ENCODE measurements at places on chromosomes 13 and 19.

DNA sequence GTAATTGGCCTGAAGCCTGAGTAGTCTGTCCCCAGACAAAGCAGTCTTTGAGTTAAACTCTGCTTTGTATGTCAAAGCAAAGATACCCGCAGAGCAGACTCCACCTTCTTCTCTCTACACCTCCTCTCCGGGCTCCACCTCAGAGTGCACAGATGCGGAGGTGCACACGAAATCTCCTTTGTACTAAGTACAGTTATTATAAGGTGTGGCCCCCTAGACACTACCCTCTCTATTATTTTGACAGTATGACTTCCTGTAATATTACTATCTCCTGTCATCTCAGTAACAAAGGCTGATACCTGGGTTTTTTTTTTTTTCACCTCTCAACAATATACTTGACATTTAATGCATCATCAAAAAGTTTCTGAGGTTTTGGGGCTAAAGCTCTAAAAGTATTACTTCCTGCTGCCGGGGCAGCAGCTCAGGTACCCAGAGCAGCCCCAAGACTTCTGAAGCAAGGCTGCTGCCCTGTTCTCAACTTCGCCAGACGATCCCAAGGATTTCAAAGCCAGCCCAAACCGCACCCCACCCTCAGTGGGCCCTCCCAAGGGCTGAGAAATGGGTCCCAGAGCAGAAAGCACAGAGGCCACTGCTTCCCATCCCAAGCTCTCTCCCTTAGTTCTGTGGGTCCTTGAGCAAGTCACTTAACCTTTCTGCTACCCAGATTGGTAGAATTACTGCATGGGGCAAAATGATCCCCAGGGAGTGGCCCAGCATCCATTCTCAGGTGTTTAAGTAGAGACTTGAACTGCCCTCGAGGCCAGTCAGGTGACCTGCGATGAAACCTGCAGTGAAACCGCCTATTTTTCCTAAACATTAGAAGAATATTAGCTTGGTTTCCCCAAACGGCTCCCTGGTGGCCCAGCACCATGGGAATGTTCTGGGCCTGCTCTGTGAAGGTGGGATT, 180.6 kb downstream of the FOXO1 start:
- DNase-seq = no peak

DNA sequence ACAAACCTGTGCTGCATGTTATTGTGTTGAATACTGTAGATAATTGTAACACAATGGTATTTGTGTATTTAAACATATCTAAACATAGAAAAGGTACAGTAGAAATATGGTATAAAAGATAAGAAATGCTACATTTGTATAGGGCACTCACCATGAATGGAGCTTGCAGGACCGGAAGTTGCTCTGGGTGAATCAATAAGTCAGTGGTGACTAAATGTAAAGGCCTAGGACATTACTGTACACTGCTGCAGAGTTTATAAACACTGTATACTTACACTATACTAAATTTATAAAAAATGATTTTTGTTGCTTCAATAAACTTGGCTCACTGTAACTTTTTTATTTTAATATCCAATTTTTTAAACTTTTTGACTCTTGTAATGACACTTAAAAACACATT, 34.4 kb downstream of the LMO7 start:
- DNase-seq = no peak

- DNase-seq = no peak
Observed at GRCh38 chr13:43880214-43880855, 631 bp downstream of the LACC1 start.

DNA sequence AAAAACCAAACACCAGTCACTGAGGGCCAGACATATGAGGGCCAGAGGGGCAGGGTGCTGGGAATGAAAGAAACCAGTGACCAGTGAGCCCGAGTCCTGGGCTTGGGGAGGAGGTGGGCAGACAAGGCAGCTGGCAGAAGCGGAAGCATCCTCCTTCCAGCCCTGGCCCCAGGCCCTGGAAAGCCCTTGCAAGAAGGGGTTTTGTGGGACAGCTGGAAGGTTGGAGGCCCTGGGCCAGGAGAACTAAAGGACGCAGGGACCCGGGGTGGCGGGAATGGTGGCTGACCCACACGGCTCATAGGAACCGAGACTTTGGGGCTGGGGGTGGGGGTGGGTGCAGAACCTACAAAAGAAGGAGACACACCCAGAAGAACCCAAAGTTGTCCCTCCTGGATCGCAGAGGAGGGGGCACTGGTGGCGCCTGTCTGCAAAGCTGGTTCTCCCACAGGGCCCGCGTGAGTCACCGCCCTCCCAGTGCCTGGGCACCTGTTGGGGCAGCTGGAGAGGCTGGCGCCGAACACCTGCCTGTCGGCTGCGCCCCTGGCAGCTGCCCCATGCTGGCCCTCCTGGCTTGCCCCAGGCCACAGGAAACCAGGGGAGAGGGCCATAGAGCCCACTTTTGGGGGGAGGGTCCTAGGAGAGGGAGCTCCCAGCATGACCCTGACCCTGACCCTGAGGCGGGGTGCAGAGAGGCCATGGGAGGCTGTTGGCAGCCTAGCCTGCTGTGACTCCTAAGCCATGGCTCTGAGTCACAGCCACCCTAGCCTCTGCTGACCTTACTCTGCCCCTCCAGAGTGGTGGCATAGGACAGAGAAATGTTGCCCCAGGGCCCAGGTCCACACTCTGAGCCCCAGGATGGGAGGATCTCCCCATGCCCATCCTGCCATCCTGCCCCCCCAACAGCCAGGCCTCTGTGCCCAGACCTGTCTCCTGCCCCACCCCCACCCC, 802 bp downstream of the DMPK start:
- DNase-seq = no peak

DNA sequence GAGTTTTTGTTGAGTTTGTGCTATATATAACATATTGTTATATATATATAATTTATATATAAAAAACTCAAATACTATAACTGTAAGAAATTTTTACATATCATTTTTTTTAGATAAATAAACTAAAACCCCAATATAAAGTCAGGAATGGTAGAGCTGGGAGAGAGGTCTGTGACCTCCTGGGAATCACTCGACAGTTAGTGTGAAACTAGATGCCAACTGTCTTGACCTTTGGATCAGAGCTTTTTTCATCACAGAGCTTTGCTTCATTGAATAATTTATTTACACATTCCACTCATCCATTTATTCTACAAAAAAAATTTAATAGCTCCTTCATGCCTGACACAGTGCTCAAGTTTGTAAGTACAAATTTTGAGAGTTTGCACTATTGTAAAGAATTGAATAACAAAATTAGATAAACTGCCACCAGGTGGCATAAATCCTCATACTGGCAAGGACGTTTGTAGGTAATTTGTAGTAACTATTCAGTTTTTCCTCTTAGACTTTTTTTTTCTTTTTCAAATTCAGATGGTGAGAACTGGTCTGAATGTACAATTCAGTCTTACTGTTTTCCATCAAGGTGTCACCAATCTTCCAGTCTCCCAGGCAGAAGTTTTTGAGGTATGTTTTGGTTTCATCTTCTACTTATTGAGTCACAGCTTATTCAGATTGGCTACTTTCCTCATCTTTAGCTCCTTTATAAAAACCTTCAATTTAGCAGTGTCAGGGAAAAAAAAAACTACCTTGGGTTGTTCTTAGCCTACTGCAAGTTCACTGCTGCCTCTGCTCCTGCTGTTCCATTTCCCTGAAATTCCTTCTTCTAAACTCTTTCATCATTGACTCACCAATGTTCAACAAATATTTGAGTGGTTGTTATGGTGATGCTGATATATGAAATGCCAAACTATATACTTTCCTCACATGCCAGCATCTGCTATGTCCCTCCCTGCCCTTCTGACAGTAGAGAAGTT, 28.7 kb downstream of the LACC1 start:
- no peak for DNase-seq

- no peak for DNase-seq
Observed at GRCh38 chr13:44021422-44021821, 141.7 kb downstream of the LACC1 start.

GRCh38 chr13:41307884-41308640, 3.0 kb upstream of the NAA16 start:
- no peak for DNase-seq

GRCh38 chr13:93534181-93534700, 307.6 kb downstream of the GPC6 start:
- DNase-seq = no peak

DNA sequence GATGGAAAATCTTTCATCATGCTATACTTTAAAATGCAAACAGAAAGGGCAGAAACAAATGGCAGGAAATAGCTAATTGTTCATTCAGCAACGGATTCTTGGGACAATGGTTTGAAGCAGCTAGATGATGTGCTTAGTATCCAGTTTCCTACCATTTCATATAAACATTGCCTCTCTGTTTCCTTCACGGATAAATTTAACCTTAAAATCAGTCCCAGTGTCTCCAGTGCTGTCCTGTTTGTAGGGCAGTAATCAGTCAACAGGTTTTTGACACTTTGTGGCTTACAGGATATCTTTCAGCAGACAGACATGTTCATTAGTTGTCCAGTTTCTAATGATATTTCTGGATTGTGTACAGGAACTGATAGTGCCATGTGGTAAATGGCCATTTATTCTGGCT, 24.7 kb upstream of the RB1 start:
- DNase-seq = no peak

DNA sequence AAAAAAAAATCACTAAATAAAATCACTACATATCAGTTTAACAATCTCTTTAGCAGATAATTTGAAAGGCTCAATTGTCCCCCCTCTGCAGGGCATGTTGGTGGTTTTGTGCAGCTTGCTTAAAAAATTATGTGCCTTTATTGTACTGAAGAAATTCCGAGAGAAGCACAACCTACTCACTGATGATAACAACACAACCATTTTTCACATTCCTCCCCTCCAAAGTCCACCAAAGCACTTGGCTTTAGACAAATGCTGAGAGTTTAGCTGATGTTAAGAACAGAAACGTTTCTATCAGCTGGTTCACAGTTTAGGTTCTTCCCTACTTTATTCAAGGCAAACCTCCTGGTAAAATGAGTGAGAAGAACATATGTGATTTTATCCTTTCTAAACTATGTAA, 923 bp downstream of the DOCK9 start:
- DNase-seq = no peak

All from bone marrow (tissue), 2 donors.